ENCODE measurements at places on chromosomes 4 and X.
A peak's percentile ranks its signal among the peaks of the same experiment; 100 is the strongest.

DNA sequence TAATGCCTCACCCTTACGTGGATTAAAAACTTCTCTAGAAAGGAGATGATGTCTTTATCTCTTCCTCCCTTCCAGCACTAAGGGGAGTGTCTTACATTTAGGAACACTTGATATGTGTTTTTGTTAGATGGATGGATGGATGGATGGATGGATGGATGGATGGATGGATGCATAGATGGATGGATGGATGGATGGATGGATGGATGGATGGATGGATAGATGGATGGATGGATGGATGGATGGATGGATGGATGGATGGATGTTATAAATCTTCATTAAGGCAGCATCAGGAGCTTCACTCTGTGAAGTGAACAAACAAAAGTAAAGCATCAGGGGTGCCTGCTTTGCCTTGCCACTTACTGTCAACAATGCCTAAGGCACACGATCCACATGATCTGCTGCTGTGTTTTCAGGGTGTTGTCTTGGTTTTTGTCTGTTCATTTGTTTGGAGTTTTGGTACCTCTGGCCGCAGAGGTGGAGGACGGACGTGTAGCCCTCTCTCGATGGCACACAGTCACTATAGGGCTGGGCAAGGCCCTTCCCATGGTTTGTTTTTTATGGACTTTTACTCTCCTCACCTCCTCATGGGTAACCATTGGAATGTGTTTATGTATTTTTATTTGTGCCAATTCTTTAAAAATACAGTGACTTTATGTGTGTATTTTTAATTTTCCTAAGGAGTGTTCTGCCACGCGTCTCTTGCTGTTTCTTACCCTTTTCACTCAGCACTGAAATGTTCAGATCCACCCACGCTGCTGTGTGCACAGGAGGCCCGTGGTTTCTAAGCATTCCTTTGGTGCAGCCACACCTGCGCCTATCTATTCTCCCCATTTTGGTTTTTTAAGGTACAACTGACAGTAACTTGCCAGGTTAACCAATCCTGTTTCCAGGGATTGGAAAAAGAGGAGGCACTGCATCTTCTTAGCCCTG, 91.8 kb upstream of the ENPP6 start:
- no peak for DNase-seq

- no peak for DNase-seq
Measured at GRCh38 chr4:121255986-121256750, 92.0 kb upstream of the TNIP3 start.

DNA sequence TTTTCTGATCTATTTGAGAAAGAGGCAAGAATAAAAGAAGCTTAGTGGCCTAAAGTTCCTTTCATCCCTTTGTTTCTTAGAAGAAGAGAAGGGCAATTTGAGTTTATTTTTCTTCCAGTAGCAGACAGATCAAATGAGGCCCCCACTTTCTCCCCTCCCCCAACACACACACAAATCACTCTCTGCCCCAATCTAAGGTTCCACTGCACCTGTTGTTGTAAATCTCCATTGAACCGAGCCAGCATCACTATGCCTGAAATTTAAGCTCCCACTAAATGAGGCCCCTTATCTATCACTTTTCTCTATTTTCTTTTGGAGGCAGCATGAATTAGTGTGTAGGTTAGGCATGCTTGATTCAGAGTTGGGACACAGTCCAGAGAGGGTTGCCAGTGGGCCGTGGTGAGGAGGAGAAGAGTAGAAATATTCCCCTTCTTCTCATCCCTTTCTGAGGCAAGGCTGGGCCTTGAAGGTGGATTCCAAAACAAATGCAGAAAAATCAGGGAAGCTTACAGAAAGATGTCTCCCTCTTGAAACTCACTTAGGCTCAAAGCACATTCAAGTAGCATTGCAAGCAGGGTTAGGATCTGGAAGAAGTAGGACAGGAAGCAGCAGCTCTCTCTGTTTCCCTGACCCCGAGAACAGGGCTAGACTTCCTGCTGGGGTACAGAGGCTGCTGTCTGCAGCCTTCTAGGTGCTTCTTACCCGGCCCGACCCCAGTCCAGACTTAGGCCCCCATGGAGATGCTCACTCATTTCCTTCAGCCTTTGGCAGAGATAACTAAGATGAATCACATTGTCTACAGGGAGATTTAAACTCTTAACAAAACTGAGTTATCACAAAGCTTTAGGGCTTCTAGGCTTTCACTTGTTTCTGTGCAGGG, 70.7 kb downstream of the RASL11B start:
- no peak for DNase-seq

DNA sequence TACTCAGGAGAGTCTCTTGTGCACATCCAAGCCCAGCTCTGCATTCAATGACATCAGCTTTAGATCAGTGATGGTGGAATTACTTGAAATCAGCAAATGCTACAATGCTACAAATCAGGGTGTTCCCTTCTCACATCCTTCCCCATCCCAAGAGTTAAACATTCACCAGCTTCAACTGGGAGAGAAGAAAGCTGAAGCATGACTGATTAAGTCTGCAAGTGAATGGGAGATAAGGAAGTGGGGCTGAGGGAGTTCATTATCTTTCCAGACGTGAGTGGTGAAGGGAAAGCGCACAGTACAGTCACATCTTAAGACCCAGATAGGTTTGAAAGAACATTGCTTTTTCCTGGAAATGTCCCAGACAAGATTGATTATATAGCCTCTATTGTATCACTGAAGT, 26.2 kb upstream of the MAP9 start:
- no peak for DNase-seq

- no peak for DNase-seq
Measured at GRCh38 chr4:181168011-181168805, 1075.0 kb upstream of the TENM3 start.

DNA sequence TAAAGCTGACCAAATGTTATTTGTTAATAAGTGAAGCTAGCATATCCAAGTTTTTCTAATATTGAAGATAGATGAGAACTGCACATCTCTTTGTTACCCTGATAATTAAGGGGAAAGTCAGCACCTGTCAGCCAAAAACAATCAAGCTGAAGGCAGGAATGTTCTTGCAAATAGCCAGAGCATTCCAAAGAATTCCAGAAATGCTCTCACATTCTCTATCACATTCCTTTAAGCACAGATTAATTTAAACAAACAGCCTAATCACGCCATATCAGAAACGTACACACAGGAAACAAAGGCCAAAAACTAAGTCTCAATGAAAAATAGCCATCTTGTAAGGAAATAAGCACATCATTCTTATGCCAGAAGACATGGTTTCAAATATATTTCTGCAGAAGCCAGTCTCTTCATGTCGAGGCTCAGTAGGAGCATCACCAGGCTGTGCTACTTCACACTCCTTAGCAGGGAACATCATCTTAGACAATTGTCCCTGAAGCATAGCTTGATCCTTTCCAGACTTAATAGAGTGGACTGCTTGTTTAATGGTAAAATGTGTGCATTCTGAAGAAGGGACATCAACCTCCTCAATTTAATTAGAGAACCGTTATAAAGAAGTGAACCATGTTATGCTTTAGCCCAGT, 252.9 kb upstream of the TTC29 start:
- DNase-seq: no peak

DNA sequence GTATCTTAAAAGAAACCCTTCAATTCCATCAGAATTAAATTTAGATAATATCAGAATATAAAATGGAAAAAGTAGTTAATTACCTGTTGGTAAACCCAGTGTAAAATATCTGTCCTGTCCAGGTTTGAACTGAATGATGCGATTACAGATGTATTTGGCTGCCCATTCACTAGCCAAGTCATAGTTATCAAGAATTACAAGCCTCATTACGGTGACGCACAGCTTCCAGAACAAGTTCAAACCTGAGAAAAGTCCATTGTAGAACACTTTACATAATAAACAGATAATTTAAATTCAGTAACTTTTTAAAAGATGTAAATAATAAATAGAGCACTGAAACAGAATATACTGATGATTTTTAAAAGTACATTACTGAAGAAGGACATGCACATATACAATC, 4.4 kb downstream of the GNPDA2 start:
- no peak for DNase-seq

DNA sequence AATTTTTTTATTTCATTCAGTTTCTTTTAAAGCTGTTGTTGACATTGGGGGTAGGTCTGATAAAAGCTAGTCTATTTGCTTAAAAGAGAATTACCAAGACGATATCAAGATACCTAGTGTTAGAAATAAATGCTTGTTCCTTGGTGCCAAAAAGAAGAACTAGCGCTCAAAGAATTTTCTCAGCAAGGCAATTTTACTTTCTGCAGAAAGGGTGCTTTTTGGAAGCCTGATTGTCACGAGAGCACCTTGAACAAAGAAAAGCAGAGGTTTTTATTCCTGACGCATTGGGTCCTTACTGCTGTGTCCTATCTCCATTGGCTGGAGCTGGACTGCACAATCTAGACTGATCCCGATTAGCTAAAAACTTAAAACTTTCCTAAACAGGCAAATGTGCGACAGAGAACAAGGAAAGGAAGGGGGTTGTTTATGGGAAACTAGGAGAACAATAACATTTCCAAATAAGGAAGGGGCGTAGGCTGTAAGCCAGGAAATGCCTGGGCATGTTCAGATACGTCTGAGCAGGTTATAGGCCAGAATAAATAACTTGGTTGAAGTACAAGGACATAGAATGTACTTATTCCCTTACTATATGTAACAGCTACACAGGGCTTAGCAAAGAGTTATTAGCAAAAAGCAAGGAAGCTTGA, 50.3 kb upstream of the STPG2 start:
- DNase-seq: no peak

GRCh38 chr4:149781150-149781549, 34.5 kb downstream of the IQCM start:
- DNase-seq: no peak

DNA sequence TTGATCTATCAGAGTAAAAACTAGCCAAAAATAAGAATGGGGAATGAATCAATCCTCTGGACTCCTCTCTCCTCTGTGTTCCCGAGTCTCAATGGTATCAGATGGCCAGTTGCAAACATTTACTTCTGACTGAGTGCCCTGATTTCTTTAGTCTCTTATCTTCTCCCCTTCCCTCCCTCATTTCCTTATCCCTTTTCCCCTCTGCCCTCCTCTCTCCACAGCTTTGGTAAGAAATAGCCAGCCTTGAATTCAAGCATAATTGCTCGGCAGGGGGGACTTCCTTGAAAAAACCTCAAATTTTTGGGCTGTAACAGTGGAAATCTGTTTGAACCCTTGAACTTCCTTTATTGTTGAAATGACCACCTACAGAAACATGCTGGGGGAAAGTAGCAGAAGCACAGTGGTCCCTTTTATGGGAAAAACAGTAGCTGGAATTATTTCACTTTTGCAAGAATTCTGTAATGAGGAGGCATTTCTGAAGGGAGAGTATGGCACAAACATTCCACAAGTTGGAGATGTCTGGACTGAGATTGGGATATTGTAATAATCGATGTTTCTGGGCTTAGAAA, 40.3 kb downstream of the NHS start:
- DNase-seq: no peak

DNA sequence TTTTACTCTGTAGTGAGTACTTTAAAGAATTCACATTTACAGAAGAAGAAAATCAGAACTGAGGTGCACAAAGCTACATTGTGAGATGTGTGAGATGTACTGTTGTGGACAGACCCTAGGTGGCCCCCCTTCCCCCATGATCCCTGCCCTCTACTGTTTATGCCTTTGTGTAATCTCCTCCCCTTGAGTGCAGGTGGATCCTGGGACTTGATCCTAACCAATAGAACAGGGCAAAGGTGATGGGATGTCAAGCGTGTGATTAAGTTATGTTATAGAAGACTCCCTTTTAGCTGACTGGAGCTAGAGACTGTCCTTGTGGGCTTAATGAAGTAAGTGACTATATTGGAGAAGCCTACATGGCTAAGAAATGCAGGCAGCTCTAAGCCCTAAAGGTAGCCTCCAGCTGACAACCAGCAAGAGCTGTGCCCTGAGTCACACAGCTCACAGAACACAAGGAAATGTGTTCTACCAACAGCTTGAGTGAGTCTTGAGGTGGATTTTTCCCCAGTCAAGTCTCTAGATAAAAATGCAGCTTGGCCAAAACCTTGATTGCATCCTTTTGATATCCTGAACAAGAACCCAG, 225.2 kb upstream of the LEF1 start:
- no peak for DNase-seq

DNA sequence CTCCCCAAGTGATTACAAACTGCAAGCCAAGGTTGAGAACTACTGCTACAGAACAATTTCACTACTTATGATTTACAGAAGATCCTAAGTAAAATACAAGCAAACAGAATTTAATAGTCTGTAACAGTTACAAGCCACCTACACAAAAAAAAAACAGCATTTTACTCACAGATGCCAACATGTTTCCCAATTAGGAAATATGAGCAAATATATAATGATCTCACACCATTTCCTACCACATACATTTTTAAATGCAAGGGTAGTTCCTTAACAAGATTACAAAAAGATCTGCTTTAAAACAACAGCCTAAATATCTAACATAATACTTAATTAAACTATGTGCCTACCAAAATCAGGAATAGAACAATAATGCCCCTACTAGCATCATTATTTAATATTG, 63.4 kb downstream of the EFHC2 start:
- DNase-seq: no peak

- DNase-seq: peak; percentile 58
Measured at GRCh38 chr4:10582059-10582686, 102.4 kb downstream of the CLNK start.

GRCh38 chr4:33696041-33696440, 2548.3 kb downstream of the ARAP2 start:
- DNase-seq: no peak

DNA sequence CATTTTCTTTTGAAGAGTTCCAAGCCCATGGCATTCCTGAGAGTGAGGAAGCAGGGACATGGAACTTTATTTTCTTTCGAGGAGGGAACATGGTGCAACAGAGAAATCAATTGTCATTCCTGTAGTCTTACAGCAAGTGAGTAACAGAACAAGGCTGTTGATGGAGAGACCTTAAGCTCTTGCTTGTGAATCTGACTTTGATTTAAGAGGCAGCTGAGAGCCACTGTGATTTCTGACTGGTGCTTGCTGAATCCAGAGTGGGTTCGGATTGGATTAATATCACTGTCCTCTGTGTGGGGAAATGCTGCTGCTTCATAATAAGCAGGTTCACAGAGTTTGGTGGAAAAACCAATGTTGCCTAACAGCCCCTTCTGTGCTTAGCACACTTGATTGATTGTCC, 4.7 kb upstream of the ATP1B4 start:
- no peak for DNase-seq

DNA sequence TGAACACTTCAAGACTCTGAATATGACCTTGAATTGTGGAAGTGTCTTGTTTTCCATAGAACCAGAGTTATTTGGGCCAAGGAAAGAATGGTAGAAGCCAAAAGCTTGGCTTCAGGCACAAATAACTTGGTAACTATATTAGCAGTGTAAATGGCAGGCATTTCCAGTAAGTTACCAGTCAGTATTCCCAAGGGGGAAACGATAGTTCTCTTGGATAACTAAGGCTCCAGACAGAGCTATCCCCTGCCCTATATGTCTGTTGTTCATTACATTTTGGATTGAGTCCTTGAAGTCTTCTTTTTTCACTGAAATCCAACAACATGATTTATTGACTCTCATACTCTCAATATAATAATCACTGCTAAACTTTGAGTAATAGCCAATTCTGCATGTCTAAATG, 364.1 kb downstream of the MAGEB5 start:
- DNase-seq: no peak

GRCh38 chrX:55488593-55489313, 895 bp downstream of the USP51 start:
- peak; percentile 28 for DNase-seq

GRCh38 chr4:107747748-107748486, 27.9 kb upstream of the PAPSS1 start:
- no peak for DNase-seq

- DNase-seq: no peak
Measured at GRCh38 chrX:119688911-119689321, 4.1 kb downstream of the SEPTIN6 start.
